IPS DF 6.9 (cell line): ENCODE measurements at places on chromosomes 2 and 18.

GRCh38 chr2:44582363-44583008 lies 220.7 kb downstream of the CAMKMT start:
- no peaks in the 10 kb centered on the region for H3K27me3 ChIP-seq
- no peaks in the 10 kb centered on the region for H3K36me3 ChIP-seq
- no peak for DNase-seq
- H3K4me1 ChIP-seq, result no peaks in the 10 kb centered on the region

DNA sequence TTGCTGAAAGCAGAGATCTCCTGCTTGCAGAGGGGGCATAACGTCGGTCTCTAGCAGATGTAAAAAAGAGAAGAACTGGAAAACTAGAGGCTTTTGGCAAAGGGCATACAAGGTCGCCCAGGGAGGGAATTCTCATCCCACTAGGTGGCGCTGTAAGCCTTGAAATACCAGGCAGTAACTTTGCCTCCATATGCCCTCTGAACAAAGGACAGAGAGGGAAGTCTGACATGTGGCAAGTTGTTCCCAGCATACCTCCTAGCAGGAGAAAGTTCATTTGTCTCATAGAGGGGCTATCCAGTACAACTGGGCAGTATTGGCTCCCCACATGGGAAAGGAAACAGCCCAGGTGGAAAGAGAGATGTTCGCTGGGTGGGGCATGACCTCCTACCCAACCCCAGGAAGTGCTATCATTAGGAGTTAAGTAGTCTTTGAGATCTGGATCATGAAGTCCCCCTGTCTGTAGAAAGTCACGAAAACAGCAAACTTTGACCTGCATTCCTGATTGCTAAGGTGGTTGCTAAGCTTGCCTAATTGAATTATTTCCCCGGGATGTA lies 39.9 kb downstream of the STK17B start:
- no peaks in the 10 kb centered on the region; the same call in 1 of the 2 replicates for H3K36me3 ChIP-seq
- peak; percentile 47 for DNase-seq

GRCh38 chr18:60445341-60445740 lies 72.8 kb upstream of the MC4R start:
- H3K27ac ChIP-seq, result no peak overlapping the region
- no peak for DNase-seq
- no peaks in the 10 kb centered on the region for H3K36me3 ChIP-seq
- peaks cover 1% of the 10 kb centered on the region; the same call in 1 of the 2 replicates for H3K4me1 ChIP-seq

GRCh38 chr18:45280481-45281276 lies 334.6 kb upstream of the SLC14A2 start:
- H3K27ac ChIP-seq, result no peak overlapping the region
- no peaks in the 10 kb centered on the region for H3K27me3 ChIP-seq
- no peaks in the 10 kb centered on the region for H3K4me1 ChIP-seq

- H3K4me1 ChIP-seq, result no peaks in the 10 kb centered on the region
- no peak for DNase-seq
- H3K36me3 ChIP-seq, result no peaks in the 10 kb centered on the region
- H3K27me3 ChIP-seq, result no peaks in the 10 kb centered on the region
Observed at GRCh38 chr2:199219551-199219950, 238.2 kb downstream of the SATB2 start.

- no peak for DNase-seq
- no peak overlapping the region for H3K27ac ChIP-seq
- H3K4me1 ChIP-seq, result no peaks in the 10 kb centered on the region
- no peaks in the 10 kb centered on the region for H3K36me3 ChIP-seq
Observed at GRCh38 chr2:212736385-212736726, 197.8 kb upstream of the ERBB4 start.

DNA sequence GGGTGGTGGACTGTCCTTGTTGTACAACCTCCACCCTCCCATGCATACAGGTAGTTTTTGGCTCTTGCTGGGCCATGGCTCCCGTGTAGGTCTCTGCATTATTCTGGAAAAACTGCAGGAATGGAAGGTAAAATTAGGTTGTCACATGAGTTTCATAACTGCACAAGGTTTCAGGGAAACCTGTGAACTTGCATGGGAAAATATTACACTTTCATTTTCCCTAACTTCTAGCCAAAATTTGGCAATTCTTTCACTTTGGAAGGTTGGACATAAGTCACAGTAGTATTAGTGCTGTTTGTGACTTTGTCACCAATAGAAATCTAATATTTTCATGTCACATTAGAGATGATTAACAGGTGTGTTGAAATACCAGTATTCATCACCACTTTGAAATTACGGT lies 118.1 kb upstream of the MGAT5 start:
- no peaks in the 10 kb centered on the region for H3K27me3 ChIP-seq
- H3K4me3 ChIP-seq, result no peak overlapping the region
- peaks cover 6% of the 10 kb centered on the region for H3K4me1 ChIP-seq
- no peaks in the 10 kb centered on the region; the same call in 1 of the 2 replicates for H3K36me3 ChIP-seq

DNA sequence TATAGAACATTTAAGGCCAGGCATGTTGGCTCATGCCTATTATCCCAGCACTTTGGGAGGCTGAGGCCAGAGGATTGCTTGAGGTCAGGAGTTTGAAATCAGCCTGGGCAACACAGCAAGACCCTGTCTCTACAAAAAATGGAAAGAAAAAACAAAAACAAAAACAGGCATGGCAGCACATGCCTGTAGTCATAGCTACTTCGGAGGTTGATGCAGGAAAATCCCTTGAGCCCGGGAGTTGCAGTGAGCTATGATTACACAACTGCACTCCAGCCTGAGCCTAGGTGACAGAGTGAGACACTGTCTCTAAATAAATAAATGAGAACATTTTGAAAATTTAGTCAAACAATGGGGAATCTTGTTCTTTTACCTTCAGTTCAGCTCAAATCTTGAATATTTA lies 12.1 kb upstream of the YES1 start:
- no peaks in the 10 kb centered on the region for H3K36me3 ChIP-seq
- no peaks in the 10 kb centered on the region for H3K27me3 ChIP-seq
- H3K27ac ChIP-seq, result no peak overlapping the region
- no peak overlapping the region for H3K4me3 ChIP-seq
- DNase-seq, result no peak
- no peaks in the 10 kb centered on the region for H3K4me1 ChIP-seq

GRCh38 chr2:215275824-215276223 lies 36.0 kb upstream of the ATIC start:
- no peaks in the 10 kb centered on the region for H3K36me3 ChIP-seq
- no peak for DNase-seq
- no peaks in the 10 kb centered on the region for H3K27me3 ChIP-seq
- H3K4me1 ChIP-seq, result no peaks in the 10 kb centered on the region
- no peak overlapping the region for H3K27ac ChIP-seq
- H3K4me3 ChIP-seq, result no peak overlapping the region

- H3K27ac ChIP-seq, result no peak overlapping the region
- no peak overlapping the region for H3K4me3 ChIP-seq
Observed at GRCh38 chr2:118721817-118722551, 125.5 kb downstream of the EN1 start.

GRCh38 chr2:109352898-109353689 lies 224.1 kb downstream of the SH3RF3 start:
- no peak overlapping the region for H3K4me3 ChIP-seq
- H3K27ac ChIP-seq, result no peak overlapping the region
- no peak for DNase-seq
- no peaks in the 10 kb centered on the region for H3K27me3 ChIP-seq
- no peaks in the 10 kb centered on the region for H3K4me1 ChIP-seq

GRCh38 chr2:101045330-101045729 lies 43.2 kb downstream of the RPL31 start:
- no peak overlapping the region for H3K4me3 ChIP-seq
- H3K36me3 ChIP-seq, result no peaks in the 10 kb centered on the region; the same call in 1 of the 2 replicates
- H3K27me3 ChIP-seq, result no peaks in the 10 kb centered on the region
- DNase-seq, result no peak
- H3K27ac ChIP-seq, result no peak overlapping the region

DNA sequence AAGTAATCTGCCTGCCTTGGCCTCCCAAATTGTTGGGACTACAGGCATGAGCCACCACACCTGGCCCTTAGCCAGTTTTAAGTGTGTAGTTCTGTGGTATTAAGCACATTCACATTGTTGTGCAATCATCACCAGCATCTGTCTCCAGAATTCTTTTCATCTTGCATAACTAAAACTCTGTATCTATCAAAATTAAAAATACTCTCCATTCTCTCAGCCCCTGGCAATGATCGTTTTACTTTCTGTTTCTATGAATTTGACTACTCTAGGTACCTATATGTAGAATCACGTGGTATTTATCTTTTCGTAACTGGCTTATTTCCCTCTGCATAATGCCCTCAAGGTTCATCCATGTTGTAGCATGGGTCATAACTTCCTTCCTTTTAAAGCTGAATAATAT lies 45.5 kb upstream of the CAVIN2 start:
- no peak for DNase-seq
- H3K36me3 ChIP-seq, result no peaks in the 10 kb centered on the region
- H3K4me1 ChIP-seq, result no peaks in the 10 kb centered on the region
- no peak overlapping the region for H3K4me3 ChIP-seq

DNA sequence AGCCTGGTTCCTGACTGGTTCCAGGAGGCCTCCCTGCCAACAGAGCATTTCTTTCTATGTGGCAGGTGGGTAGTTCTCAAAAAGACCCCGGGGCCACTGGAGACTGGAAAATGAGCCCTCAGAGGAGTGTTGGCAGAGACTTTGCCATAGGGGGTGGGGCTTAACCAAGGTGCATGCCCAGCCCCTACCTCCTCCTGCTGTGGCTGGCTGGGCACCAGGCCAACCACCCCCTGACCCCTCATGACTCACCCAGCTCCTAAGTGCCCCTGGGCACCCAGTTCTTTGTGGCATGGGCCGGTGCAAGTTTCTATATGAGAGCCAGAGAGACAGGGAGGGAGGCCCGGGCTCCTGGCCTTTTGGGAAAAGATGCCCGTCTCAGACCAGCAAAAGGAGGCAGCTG lies 98.2 kb upstream of the SMAD2 start:
- peaks cover 1% of the 10 kb centered on the region; the same call in 1 of the 2 replicates for H3K4me1 ChIP-seq
- no peak overlapping the region for H3K27ac ChIP-seq
- no peaks in the 10 kb centered on the region for H3K27me3 ChIP-seq
- H3K4me3 ChIP-seq, result no peak overlapping the region

GRCh38 chr2:161158882-161159281 lies 1.3 kb upstream of the TANK start:
- no peak overlapping the region for H3K27ac ChIP-seq
- no peaks in the 10 kb centered on the region for H3K36me3 ChIP-seq
- H3K4me3 ChIP-seq, result no peak overlapping the region

DNA sequence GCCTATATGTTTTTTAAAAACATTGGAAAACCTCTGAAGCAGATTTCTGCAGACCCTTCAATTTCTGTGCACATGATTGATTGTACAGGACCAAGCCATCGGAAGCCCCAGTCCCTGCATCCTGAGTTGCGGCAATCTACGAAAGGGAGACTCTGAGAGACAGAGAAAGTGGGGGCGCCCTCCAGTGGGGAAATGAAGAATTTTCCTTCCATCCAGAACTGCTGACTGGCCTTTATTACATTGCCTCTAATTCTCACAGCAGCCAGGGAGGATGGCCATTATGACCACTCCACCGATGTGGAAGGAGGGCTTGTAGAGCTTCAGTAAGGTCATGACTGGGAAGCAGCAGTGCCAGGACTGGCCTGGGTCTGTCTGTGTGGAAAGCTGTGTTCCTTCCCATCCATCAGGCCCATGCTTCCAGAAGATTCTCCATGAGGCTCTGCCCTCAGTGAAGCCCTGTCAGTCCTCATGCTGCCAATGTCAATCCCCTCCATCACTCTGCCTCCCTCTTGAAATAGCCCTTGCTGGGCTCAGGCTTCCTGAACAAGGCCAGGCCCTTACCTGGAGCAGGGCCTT lies 20.0 kb upstream of the RESP18 start:
- peaks cover 4% of the 10 kb centered on the region; the same call in 1 of the 2 replicates for H3K27me3 ChIP-seq
- no peak overlapping the region for H3K27ac ChIP-seq
- H3K4me1 ChIP-seq, result 0 out of 2 replicates have a peak, but pooled peaks cover 2% of the 10 kb centered on the region
- no peak overlapping the region for H3K4me3 ChIP-seq
- no peaks in the 10 kb centered on the region for H3K36me3 ChIP-seq

- H3K4me1 ChIP-seq, result 0 out of 2 replicates have a peak, but pooled peaks cover 1% of the 10 kb centered on the region
- no peak overlapping the region for H3K4me3 ChIP-seq
- H3K27me3 ChIP-seq, result no peaks in the 10 kb centered on the region
- H3K27ac ChIP-seq, result no peak overlapping the region
Observed at GRCh38 chr2:7011356-7012083, 94.3 kb downstream of the RNF144A start.

DNA sequence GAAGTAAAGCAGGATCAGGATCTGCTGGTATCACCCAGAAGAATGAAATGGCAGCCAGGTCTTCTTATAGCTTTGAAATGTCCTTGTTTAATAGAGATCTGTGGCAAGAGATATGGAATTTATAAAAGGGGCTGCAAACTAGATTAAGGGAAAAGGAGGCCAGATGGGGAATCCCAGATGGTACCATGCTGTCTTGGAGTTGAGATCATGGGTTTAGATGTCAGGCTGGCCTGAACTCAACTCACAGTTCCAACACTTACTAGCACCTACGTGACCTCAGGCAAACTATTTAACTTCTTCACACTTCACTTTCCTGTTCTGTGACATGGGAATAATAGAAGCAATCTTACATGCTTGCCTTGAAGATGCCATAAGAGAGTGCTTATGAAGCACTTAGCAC lies 188.2 kb downstream of the ALK start:
- DNase-seq, result no peak
- H3K4me3 ChIP-seq, result no peak overlapping the region
- peaks cover 3% of the 10 kb centered on the region for H3K4me1 ChIP-seq
- no peaks in the 10 kb centered on the region for H3K36me3 ChIP-seq

DNA sequence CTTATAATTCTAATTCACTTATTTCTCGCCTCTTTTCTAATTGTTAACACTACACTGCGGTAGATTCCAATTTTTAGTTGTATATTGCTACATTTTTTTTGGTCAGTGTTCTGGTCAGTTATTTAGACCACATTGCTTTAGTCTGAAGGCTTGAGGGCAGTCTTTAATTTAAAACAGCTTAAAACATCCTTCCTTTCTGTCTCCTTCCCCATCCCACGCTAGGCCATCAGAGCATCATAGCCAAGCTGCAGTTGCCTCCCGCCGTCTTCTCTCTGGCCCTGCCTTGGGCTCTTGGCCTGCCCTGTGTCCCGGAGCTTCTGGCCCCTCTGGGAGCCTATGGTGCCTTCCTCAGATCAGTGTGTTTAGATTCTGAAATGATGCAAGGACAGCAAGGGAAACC lies 52.6 kb upstream of the GLI2 start:
- no peaks in the 10 kb centered on the region for H3K36me3 ChIP-seq
- H3K27ac ChIP-seq, result no peak overlapping the region
- H3K27me3 ChIP-seq, result no peaks in the 10 kb centered on the region
- no peaks in the 10 kb centered on the region for H3K4me1 ChIP-seq
- DNase-seq, result no peak
- no peak overlapping the region for H3K4me3 ChIP-seq
